ENCODE measurements at places on chromosomes 2 and 18. TPM values are rescaled to one million over a fixed set of nuclear protein-coding genes. Genes with fewer than 3 reads are reported as not detected.
A peak's percentile ranks its signal among the peaks of the same experiment; 100 is the strongest.

ALPI gene
- polyA plus RNA-seq = 0.49 TPM

GAL3ST2 gene
- polyA plus RNA-seq = 0.39 TPM

DNA sequence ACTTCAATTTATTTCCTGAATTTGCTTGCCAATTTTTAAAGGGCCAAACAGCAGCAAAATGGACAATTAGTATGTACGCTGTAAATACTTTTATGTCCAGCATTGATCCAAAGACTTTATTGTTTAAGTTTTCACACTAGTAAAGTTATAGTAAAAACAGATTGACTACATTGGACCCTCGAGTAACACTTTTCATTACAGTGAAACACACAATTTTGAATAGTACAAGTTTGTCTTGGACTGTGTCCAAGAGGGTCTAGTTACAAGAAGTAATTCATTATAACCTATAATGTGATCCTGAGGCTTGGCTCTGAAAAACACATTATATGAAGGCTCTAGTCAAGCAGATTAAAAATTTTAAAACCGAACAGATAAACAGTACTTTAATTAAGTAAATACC is 11.4 kb upstream of the RBBP8 start:
- H3K36me3 ChIP-seq = no peaks in the 10 kb centered on the region
- peak; percentile 66 for DNase-seq
- H3K4me3 ChIP-seq = no peak overlapping the region
- H3K27ac ChIP-seq = no peak overlapping the region
- H3K27me3 ChIP-seq = no peaks in the 10 kb centered on the region

- no peaks in the 10 kb centered on the region for H3K27me3 ChIP-seq
- no peaks in the 10 kb centered on the region for H3K4me1 ChIP-seq
- peak overlapping the region; percentile 55 for H3K4me3 ChIP-seq
- peak overlapping the region; percentile 60 for H3K27ac ChIP-seq
- peak; percentile 65 for DNase-seq
Measured at GRCh38 chr2:106269591-106270291, 75.6 kb upstream of the UXS1 start.

GRCh38 chr2:138029276-138029675 is 65.0 kb downstream of the HNMT start:
- H3K27ac ChIP-seq = no peak overlapping the region
- H3K36me3 ChIP-seq = no peaks in the 10 kb centered on the region
- H3K27me3 ChIP-seq = no peaks in the 10 kb centered on the region
- H3K4me1 ChIP-seq = no peaks in the 10 kb centered on the region
- no peak overlapping the region for H3K4me3 ChIP-seq
- no peak for DNase-seq

GRCh38 chr2:182717416-182717815 is 1.4 kb downstream of the DNAJC10 start:
- H3K27ac ChIP-seq = no peak overlapping the region
- DNase-seq = no peak

All from kidney (tissue), 22 donors.